ENCODE measurements at places on chromosomes 2 and 18.

DNA sequence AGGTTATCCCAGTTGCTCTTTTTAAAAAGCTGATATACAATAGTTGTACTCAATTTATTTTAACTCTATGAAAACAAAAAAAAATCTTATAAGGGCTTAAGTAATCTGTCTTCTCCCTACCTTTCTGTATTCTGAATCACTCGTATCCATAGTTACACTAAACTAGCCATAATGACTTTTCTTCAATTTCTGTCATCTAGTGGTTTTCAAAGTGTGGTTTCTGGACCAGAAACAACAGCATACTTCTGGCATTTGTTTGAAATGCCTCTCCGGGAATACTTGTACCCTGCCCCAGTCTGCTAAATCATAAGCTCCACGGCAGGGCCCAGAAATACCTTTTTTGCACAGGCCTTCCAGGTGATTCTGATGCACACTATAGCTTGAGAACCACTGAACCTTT, 253.6 kb downstream of the LRRTM4 start:
- DNase-seq, result no peak

- DNase-seq, result no peak
Measured at GRCh38 chr2:4445821-4446220, 742.4 kb downstream of the DCDC2C start.

DNA sequence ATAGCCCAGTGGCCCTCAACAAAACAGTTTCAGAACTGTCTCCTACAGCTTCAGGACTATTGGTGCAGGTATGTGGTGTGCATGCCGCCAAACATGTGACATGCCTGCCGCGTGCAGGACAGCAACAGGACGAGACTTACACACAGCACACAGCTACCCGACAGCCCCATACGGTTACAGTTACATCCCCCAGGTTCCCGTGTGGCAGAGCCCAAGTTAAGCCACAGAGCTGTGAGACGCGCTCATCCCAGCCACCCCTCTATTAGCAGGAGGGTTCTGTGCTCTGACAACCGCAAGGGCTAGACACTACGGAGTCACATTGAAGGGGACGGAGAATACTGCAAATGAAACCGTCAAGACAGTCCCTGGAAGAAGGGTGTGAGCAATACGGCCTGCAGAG, 16.4 kb upstream of the TUBB6 start:
- DNase-seq, result no peak

- no peak for DNase-seq
Measured at GRCh38 chr2:71472019-71472418, 18.7 kb downstream of the DYSF start.

DNA sequence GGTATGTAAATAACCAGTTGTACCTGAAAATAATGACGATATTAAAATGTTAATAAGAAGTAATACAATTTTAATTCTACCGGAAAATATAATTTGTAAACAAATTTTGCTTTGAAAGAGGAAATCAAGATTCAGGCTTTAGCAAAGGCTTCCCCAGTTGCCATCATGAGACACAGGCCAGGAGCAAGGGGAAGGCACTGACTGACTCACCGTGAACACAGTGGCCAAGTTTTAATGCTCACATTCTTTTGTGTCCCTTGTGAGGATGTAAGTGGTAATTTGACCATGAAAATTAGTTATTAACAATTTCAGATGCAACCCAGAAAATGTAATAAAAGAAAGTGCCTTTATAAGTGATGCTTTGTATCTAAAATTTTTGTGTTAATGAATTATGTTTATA, 164.1 kb downstream of the GREB1L start:
- no peak for DNase-seq

GRCh38 chr18:49017813-49018553, 67.2 kb upstream of the SMAD7 start:
- DNase-seq, result no peak

GRCh38 chr2:202042444-202042843, 8.8 kb downstream of the FZD7 start:
- DNase-seq, result no peak

- no peak for DNase-seq
Measured at GRCh38 chr2:573025-573424, 104.2 kb downstream of the TMEM18 start.

GRCh38 chr2:193847130-193847529, 1652.4 kb upstream of the TMEFF2 start:
- no peak for DNase-seq

- DNase-seq, result no peak
Measured at GRCh38 chr18:2568605-2569004, 2.7 kb downstream of the METTL4 start.

GRCh38 chr2:158618891-158619490, 162.2 kb downstream of the PKP4 start:
- DNase-seq, result no peak

DNA sequence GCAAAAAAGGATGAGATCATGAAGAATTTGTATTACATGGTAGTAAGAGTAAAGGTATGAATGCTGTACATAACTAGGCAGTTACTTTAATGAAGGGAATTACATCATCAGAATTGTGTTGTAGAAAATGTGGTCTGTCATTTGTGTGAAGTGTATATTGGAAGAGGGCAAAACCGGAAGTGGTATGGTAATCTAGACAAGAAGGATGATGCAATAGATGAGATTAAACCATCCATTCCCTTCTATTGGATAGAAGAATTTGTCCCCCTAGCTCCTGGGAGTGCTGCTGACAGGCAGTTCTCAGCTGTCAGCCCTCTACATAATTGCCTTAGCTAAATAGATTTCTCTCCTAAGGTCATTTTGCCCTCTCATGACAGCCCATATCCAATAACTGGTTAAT, 55.9 kb upstream of the BARD1 start:
- DNase-seq, result no peak

GRCh38 chr2:127406454-127406853, 11.8 kb upstream of the PROC start:
- no peak for DNase-seq

DNA sequence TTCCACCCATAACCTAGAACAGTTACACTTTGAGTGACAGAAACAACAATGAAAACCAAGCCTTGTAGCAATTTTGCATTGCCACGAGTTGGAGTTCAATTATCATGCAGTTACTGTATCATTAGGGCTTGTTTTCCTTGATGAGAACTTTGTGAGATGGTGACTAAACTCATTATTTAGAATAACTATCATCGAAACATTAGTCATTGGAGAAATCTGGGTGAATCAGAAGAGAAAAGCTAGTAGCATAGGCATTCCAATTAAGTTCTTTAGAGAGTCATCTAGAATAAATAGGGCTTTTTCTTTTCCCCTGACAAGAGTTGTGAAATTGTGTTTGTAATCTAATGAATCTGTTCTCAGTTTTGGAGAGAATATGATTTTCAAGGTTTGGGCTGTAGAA, 122.8 kb upstream of the DOCK10 start:
- no peak for DNase-seq

GRCh38 chr2:55985406-55985805, 61.8 kb upstream of the EFEMP1 start:
- no peak for DNase-seq

- DNase-seq, result no peak
Measured at GRCh38 chr2:225140723-225141122, 98.5 kb upstream of the DOCK10 start.

GRCh38 chr18:37902344-37902743, 336.7 kb upstream of the CELF4 start:
- no peak for DNase-seq

DNA sequence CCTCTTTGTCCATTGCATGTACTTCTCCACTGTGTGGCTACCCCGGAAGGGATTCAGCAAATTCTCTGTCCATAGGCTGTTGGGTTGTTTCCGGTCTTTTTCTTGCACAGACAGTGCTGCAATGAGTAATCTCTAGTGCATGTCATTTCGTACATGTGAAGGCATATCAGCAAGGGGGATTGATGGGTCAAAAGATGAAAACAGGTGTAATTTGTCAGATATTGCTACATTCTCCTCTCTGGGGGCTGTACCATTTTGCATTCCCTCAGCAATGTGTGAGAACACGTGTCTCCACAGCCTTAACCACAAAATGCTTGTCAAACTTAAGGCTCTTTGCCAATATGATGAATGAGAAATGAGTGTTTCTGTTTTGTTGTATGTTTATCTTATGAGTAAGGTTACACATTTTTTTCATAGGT, 60.5 kb downstream of the KLHL29 start:
- DNase-seq, result no peak
